NCI-H345 (cell line): ENCODE measurements at places on chromosomes 1 and 21.

GRCh38 chr1:210076620-210077019 is 138.6 kb downstream of the SYT14 start:
- DNase-seq: no peak

DNA sequence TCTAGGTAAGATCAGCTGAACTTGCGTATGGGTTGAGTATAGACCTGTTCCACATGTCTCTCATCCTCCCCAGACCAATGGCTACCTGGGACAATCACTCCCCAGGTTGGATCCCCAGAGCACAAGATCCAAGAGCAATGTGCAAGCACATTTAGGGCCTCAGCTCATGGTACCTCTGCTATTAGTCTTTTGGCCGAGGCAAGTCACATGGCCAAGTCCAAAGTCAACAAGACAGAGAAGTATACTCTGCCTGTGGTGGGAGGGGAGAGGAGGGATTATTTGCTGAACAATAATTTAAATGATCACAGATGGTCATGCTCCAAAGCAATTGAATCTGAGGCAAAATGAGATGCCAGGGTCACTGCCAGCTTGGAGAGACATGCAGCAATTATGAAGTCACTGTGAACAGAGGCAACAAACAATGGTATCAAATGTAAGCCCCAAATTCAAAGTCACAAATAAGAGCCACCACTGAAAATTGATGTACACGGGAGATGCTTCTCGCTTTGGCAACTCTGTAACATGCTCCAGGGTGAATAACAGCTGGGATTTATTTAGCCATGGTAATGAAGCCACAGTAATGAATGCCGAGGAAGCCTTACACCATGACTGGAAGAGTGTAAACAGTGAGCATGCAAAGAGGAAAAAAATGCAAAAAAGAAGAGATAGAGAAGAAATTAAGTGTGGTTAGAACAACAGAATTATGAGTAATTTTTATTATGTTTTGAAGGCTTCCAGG is 149.1 kb downstream of the ZNF281 start:
- DNase-seq: peak; percentile 93

- DNase-seq: no peak
These were observed 802 bp downstream of the CYP4X1 start for GRCh38 chr1:47024141-47024801.

DNA sequence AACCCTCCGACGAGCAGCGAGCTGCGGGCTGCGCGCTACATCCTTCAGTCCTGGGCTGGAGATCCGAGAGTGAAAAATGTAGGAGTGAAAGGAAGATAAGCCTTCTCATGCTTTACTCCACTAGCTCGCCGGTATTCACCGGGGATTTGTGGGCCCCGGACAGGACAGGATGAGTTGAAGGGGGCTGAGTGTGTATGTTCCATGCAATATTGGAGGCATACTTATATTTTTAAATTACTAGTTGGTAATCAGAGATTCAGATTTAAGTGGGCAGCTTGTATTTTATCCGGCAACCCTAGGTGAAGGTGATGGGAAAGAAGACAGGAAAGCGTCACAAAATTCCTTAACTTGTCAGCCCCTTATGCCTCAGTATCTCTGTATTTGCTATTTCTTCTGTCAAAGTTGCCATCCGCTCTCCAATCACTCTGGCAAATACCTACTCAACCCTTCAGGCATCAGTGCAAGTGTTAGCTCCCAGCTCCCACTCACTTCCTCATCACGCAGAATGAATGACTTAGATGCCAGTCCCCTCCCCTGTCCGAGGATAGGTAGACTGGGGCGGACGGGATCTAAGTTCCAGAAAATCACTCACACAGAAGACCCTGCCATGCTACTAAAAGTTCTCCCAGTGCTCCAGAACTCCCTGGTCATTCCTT is 503 bp upstream of the PIGM start:
- no peak for DNase-seq

GRCh38 chr1:110056776-110057175 is 13.7 kb downstream of the ALX3 start:
- no peak for DNase-seq

DNA sequence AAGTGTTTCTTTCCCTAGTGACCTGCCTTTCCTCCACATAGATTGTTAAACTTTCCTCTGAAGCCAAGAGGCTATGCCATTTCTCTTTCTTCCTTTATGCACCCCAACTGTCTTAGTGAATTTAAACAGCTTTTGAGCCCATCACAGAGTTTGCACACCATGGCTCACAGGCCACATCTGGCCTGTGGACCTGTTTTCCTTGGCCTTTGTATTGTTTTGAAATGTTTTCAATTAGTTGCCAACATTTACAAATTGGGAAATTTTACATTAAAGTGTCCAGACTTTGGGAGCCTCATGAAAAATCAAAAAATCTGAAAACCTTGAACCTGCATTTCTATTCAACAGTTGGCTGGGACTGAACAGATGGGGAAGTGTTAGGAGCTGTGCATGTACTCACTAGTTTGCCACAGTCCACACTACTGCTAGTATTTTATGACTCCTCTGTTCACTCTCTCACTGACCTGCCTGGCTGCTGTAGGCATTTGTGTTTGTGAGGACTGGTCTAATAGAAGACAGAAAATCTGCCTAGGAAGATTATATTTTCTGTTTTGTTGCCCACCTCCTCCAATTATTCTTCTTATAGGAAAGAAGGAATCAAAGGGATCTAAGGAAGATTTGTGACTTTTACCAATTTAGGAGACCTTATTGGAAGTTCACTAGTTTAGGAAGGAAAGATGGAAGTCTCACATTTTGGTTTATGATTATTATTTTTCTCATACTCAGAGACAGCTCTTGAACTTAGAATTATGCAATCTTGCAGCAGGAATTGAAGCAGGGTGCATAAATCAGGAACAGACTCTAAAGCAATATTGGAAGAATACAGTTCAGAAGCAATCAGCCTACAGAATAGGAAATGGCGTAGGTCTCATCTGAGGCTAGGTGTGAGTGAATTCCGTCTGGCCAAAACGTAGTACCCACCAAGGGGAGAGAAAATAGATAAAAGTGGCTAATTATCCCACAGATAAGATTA is 134.7 kb downstream of the HLX start:
- no peak for DNase-seq
